ENCODE measurements at places on chromosomes 12 and 14.

DNA sequence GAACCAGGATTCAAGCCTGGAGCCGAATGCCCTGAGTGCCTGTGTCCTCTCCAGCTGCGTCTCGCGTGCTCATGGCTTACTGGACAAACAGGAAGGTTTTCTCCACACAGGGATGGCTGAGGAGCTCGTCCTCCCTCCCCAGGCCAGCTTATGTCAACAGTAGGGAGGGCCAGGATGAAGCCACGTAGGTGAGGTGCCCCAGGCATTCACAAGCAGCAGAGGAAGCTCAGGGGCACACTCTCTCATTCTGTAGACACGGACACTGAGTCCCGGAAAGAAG lies 49.3 kb downstream of the TRPV4 start:
- DNase-seq = no peak

DNA sequence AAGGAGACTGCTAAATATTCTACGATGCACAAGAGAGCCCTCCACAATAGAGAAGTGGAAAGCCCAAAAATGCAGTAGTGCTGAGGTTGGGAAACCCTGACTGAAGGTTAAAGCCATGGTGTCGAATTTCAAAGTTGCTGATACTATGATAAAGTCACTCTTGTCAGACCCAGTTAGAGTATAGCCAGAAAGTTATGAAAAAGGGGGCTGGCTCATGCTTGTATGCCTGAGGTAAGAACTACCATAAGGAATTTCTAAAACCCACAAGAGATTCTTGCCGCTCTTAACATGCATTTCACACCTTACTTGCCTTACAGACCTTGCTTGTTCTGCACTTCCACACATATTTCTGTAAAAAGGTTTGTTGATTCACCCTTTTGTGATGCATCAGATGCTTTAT lies 184.6 kb downstream of the SLC6A15 start:
- DNase-seq = no peak

GRCh38 chr12:131755305-131756113 lies 44.6 kb downstream of the SFSWAP start:
- no peak for DNase-seq

GRCh38 chr14:99930420-99931274 lies 134.6 kb upstream of the EVL start:
- DNase-seq = no peak

DNA sequence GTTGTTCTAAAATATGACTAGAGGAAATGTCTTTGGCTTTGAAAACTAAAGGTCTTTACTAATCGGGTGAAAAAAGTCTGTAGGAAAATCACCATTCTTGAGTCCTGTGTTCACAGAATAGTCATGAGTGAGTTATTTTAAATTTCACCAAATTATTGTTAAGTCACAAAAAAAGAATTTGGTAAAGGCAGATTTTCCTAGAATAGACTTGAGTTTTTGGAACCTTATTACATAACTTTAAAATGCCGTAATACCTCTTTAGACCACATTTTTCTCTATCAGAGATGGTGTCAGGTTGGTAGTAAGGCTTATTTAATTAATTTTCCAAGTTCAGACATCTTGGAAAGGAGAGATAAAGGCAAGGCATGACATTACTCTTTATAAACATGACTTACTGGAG lies 184.7 kb upstream of the GARIN2 start:
- no peak for DNase-seq

DNA sequence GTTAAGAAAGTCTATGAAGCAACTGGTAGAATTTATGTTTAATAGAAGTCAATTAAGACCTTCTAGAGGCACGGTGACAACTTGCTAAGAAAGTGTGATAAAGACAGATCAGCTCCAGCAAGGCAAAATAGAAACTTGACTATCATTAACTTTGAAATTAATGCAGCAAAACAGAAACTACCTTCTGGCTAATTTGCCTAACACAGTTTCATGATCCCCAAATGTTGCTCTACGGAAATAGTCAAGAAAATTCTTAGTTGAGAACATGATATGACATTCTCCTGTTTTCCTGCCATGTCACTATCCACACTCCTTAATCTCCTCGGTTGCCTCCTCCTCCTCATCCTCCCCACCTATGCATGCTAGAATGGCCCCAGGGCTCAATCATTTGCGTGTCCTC lies 4.2 kb downstream of the DENND5B start:
- DNase-seq = no peak

GRCh38 chr12:85188619-85189018 lies 91.4 kb upstream of the ALX1 start:
- no peak for DNase-seq

DNA sequence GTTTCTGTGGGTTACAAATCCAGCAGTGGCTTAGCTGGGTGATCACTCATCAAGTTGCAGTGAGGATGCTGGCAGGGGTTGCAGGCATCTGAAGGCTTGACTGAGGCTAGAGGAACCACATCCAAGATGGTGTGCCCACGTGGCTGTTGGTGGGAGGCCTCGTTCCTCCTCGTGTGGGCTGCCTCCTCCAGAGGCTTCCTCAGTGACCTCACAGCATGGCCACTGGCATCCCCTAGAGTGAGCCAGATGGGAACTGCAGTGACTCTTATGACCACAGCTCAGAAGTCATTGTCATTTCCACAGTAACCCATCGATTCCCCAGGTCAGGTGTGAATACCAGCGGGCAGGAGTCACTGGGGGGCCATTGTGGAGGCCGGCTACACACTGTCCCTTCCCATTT lies 17.8 kb downstream of the AACS start:
- no peak for DNase-seq

DNA sequence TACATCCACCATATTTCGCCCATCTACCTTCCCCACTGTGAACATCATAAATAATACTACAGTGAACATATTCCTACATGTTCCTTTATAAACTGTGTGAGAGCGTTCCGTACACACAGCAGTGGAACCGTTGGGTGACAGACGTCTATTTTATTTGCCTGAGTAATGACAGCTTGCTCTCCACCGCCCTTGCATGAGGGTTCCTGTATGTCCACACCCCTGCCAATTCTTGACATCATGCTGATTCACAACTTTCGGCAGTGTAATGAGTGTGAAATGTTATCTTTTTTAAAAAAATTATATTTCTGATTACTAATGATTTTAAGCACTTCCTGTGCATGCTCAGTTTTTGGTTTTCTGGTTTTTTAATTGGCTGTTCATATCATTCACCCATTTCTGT lies 4.3 kb upstream of the RAD52 start:
- DNase-seq = peak; percentile 8

- no peak for DNase-seq
Measured at GRCh38 chr14:81562818-81563217, 29.2 kb upstream of the SEL1L start.

- DNase-seq = no peak
Measured at GRCh38 chr14:42918615-42919014, 1311.9 kb downstream of the LRFN5 start.

DNA sequence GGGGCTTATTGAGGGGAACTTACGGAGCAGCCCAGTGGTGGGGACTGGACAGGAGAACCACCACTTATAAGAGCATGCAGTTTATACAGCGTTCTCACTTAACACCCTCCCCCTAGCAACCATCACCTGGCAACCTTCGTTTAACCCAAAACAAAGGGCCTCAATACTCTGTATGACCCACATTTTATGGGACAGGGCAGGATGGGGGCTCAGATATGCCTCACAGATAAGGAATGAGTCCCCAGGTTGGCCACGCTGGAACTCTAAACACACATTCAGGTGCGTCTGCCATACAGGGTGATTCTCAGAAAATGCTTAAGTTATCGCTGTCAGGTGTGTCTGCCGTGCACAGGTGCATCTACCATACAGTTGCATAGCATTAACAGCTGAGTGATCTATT lies 99.2 kb downstream of the GCH1 start:
- no peak for DNase-seq

DNA sequence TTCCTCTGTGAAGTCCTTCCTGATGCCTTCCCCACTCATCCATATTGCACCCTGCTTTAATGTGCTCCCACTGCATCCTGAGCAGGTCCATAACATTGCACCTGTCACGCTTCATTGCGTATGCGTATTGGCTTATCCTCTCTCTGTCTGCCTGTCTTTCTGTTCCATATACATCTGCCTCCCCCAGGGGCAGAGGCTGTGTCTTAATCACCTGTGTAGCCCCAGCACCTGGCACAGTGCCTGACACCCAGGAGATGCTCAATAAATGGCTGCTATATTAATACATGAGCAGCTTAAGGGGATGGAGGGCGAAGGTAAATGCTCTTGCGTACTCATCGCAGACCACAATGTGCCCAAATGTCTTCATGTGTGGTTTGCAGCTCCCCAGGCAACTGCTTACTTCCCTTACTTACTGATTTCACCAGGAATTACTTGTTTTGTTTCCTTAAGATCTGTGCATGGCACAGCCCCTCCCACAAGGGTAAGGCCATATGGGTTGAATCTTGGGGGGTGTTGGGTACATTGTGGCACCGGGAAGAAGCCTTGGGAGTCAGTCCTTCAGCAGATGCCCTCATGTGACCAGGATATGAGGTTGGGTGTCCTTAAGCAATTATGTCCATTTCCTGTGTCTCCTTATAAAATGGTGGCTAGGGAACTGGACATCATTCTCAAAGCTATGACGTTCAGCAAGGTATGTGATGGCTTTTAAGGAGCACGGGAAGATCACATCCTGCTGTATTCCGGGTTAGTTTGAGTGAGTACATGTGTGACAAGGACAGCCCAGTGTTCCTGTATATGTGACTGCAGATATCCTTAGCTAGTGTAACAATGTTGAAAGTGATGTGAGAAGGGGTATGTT lies 848 bp upstream of the CPNE6 start:
- DNase-seq = no peak

DNA sequence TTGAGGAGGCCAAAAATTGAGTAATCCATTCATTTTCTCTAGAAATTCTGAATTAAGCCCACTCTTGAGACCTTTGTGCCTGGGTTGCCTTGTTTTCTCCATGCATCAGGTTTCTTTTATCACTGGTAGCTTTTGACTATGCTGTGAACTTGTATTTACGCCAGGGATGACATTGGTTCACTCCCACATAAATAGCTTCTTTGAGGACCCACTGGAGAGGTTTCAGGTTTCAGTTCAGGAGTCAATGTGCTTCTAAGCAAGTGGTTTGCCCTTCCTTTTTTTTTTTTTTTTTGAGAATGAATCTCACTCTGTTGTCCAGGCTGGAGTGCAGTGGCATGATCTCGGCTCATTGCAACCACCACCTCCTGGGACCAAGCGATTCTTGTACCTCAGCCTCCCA lies 10.2 kb upstream of the SLC17A8 start:
- DNase-seq = no peak

- DNase-seq = no peak
Measured at GRCh38 chr12:64082116-64082515, 140.0 kb downstream of the KICS2 start.

DNA sequence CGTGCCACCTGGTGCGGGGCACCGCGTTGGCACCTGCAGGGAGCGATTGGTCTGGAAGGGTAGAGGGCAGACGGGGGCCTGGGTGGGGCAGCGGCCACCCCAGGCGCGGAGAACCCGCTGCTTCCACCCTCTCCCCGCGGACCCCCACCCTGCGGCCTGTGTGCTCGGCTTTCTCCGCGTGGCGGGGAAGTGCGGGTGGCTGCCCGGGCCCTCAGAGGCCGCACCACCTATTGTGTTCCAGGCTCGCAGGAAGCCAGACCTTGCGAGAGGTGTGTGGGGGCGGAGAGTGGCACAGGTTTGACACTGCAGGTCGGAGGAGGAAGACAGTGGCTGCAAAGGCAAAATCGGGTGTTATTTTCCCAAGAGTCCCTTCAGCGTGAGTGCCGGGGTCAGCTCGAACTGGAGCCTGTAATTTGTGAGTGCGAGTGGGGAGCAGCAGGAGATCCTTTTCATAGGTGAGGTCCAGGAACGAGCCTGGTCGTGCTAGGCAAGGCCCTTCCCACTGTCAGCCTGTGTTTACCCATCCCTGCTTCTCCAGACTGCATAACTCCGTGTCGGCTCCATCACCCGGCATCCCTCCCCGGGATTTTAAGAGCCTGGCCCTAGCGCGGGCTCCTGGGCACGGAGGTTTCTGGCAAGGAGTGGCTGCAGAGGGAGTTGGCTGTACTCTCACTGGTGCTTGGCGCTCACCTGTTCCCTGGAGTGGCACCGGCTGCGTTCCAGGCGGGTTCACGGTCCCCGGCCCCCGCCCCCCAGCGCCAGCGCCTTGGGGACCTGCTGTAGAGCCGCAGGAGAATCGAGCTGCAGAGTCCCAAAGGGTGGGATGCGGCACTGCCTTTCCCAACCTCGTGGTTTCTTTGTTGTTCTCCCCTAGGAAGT lies 935 bp downstream of the TBC1D30 start:
- DNase-seq = no peak

GRCh38 chr14:94770251-94770749 lies 387 bp upstream of the GSC start:
- no peak for DNase-seq

- DNase-seq = no peak
Measured at GRCh38 chr14:36207500-36207899, 31.0 kb upstream of the PTCSC3 start.

DNA sequence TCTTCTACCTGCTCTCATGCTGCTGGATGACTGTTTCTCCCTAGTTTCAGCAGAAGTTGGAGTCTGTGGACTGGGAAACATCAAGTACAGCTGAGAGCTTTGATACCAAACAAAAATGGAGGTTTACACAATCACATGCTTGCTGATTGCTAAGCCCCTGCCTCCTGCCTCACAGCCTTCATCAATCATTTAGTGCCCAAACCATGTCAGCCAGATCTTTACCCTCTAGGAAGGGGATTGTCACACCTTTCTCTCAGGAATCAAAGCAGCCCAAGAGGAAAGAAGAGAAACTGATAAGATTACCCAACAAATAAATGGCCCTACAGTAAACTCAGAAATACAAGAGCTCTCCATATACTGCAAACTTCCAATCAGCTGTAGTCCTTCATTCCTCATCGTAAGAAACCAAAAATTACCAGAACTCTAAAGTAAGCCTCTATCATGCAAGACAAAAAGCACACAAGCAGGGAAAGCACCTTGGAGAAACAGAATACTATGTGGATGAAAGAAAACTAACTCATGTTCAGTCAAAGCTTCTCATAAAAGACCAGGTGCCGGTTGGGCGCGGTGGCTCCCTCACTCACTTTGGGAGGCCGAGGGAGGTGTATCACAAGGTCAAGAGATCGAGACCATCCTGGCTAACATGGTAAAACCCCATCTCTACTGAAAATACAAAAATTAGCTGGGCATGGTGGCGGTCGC lies 63.6 kb upstream of the RESF1 start:
- no peak for DNase-seq

DNA sequence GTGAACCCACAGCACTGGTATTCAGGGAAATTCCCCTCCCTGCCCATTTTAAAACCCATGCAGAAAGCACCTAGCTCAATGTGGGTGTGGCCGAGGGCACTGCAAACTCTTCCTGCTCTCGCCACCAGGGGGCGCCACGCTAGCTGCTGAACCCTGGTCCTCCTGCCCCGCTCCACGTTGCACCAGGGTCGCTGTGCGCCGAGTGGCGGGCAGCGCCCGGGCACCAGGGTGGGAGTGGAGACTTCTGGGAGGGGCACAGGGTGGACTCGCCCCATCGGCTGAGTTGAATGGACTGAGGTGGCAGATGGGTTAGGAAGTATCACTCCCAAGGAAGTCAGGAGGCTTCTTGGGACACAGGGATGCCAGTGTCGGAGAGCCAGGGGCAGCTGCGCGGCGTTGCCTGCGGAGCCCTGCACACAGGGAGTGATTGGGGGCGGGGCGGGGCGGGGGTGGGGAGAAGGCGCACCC lies 48.1 kb upstream of the BCL11B start:
- DNase-seq = peak; percentile 77

GRCh38 chr14:89620436-89620835 lies 203.4 kb upstream of the FOXN3 start:
- DNase-seq = no peak
